CD8-positive, alpha-beta memory T cell (primary cell): ENCODE measurements at places on chromosomes 7 and 10.

- no peak for DNase-seq
Measured at GRCh38 chr10:95451568-95452524, 109.3 kb downstream of the SORBS1 start.

DNA sequence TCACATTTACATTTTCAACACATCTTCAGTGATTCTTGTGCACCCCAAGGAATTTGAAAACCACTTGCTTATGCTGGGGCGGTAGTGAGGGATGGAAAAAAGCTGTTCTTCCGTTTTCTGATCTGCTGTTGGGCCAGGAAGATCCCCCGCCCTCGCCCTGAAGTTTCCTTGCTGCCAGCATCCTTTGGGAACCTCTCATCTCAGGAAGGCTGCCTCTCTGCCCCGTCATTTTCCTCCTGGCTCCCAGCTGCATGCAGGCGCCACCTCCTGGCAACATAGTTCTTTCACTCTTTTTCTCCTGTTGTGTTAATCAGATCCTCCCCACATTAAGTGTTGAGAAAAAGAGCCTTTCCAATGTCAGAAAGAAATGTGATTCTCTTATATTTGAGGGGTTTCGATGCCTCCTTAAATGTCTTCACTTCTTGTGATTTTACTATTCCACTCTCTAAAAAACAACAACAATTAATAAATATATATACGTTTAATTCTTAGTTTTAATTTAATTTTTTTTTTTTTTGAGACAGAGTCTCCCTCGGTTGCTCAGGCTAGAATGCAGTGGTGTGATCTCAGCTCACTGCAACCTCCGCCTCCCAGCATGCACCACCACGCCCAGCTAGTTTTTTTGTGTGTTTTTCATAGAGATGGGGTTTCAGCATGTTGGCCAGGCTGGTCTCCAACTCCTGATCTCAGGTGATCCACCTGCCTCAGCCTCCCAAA, 122.9 kb downstream of the RALA start:
- peak; percentile 44 for DNase-seq

GRCh38 chr7:138752518-138753149, 45.2 kb upstream of the TMEM213 start:
- peak; percentile 98 for DNase-seq

DNA sequence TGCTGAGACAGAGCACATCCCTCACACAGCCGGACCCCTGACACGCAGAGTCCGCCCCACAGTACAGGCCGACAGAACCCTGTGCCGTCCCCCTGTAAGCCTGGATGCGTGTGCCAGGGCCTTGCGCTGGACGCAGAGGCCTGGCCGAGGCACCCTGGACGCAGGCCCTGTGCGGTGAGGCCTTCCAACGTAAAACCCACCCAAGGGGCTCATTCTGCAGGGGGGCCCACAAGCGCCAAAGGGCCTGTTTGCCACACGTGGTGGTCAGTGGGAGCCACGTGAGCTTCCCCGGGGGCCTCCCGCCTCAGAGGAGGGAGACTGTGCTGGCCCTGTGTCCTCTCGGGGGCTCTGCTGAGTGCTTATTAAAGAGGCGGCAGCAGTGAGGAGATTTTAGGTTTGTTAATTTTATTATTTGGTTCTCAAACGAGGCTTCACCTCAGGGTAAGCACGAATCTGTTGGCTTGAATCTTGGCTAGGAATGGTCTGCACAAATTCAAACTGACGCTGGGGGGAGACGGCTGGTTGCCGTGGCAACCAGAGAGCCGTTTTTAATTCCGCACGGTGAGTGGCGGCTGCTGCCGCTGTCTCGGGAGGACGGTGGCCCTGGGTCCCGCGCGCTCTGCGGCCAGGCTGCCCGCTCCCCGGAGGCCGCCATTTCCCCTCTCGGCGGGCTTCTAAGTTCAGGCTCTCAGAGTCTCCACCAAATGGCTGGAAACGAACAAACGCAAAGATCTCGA, 4.9 kb upstream of the ADGRA1 start:
- no peak for DNase-seq
